ENCODE measurements at places on chromosomes 3 and 15.

DNA sequence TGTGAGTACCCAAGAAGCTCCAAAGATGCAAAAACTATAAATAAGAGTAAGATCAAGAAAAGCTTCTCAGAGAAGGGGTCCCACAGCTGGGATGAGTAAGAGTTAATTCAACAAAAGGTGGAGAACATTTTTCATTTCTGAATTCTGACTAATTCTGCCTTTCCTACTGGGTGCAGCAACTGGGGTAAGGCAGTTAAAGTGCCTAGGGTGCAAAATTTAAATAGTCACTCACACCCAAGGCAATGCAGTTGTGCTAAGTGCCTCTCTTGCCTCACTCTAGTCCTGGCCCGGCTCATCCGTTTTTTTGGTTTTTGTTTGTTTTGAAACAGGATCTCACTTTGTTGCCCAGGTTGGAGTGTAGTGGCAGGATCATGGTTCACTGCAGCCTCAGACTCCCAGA, 240.2 kb downstream of the TP63 start:
- DNase-seq = no peak

DNA sequence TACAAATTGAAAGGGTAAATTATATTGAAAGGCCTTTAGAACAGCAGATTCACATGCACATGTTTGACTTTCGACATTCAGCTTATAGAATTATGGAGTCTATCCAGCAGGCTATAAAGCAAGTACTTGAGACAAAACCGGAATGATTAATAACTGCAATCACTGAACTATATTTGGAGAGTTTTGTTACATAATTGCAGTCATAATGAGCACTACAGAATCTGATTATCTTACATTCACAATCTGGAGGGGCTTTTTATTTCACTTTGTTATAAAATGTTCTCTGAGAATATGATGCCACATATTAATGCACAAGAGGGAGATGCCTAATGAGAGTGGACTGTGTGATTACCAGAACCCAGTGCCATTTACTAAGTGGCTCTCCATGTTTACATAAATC, 64.3 kb downstream of the NSUN3 start:
- no peak for DNase-seq

DNA sequence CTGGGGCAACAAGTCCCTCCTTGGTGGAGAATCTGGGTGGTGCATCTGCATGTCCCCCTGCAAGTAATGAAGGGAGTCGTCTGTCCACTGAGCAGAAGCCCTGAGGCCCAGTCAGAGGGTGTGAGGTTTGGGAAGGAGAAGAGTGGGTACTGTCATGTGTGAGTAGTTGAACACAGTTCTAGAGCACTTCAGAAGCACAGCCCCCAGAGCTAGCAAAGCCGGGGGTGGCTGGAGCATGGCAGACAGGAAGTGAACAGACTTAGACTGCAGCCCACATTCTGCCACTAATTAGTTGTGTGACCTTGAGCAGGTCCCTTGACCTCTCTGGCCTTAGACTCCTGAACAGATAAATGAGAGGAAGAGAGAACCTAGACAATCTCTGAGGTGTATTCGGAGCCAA, 207.6 kb downstream of the UACA start:
- no peak for DNase-seq

GRCh38 chr15:71496336-71496955, 313.9 kb upstream of the NR2E3 start:
- no peak for DNase-seq

GRCh38 chr3:26562021-26562768, 60.4 kb upstream of the LRRC3B start:
- no peak for DNase-seq

DNA sequence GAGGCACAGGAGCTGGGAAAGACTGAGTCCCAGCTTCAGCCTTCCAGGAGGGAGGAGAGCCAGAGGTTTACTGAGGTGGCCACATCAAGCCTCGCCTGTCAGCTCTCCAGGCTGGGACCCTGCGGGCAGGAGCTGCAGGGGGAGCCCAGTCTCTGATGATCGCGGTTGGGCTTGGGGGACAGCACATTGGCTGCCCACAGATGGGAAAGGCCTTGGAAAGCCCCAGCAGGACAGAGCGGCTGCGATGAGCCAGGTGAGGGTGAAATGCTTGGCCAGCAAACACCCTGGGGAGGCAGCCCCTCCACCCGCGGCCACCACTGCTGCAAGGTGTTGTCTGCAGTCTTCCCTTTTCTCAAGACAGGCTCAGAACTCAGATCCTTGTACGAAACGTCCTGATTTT, 31.2 kb downstream of the SEC61A1 start:
- DNase-seq = no peak

DNA sequence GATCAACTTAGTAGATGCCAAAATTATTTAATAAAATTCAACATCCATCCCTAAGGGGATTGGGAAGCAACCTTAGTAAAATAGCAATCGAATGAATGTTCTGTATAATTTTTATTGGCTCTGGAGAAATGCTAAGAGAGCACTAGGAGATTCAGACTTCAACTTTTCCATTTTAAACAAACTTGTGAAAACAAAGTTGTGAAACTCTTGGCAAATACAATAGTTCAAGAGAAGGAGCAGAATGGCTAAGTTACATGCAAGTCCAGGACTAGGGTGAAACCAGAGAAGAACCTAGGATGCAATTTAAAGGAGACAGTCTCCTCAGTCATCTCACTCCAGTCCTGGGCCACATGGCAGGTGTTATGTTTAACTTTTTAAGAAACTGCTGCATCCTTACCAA, 16.7 kb upstream of the ZNF280D start:
- DNase-seq = no peak

DNA sequence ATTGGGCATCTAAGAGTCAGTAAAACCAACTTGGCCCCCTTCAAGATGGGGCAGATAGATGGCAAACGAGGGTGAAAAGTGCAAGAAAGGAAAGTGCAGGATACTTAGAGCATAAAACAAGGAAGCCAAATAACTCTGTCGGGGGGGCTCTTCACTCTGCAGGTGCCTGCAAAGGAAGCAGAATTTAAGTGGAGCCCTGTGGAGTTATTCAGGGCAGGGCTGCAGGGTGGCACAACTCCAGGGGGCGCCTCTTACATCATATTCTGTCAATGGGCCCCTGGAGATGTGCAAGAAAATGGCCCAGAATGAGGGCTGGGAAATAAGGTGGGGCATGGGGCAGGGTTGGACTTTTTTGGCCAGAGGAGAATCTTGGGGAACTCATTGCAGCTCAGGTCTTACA, 69.7 kb downstream of the CD47 start:
- DNase-seq = no peak

DNA sequence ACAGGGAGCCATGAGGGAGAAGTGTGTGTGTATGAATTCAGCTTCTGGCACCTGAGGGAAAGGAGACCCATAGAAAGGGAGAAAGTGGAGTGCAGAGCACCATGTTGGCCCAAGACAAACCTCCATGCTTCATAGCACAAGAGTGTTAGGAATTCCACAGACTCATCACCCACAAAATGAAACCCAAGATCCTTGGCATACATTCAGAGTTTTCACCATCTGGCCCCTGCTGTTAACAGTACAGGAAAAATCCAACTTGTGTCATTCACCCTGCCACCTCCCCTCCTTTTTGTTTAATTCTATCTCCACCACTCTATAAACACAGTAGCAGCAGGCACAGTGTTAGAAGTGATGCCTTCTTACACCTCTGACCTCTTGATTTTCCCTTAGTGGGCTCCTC, 60.0 kb upstream of the MNS1 start:
- DNase-seq = no peak

GRCh38 chr3:64295594-64295993, 70.3 kb upstream of the PRICKLE2 start:
- DNase-seq = no peak

DNA sequence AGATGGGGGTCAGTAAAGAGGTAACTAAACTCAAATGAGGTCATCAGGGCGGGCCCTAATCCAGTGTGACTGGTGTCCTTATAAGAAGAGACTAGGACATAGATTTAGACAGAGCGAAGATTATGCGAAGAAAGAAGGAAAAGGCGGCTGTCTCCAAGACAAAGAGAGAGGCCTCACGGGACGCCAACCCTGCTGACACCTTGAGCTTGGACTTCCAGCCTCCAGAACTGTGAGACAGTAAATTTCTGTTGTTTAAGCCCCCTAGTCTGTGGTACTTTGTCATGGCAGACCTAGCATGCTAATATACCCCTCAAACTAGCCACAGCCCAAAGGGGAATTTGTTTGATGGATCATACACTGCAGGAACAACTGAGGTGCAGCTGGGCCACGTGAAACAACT, 183.0 kb downstream of the ABHD5 start:
- DNase-seq = no peak

Data from right renal pelvis (tissue), 4 donors.